GM23248 (cell line): ENCODE measurements at places on chromosomes 16 and 17.

DNA sequence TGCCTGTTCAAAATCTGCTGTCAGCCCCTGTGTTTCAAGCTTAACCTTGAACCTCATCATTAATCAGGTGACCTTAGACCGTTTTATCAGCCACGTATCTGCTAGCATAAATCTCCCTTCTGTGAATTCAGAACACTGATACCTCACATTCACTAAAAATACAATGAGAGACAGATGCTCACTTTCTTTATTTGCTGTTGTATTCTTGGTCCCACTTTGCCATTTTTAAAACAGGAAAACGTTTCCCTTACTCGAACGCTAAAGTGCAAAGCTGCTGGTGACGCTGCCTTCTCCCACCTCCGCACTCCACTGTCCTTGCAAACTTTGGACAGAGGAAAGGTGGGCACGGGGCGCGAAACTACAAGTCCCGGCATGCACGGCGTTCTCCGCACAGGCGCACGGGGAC lies 220 bp upstream of the ARHGAP44 start:
- peak overlapping the region; percentile 73 for H3K4me3 ChIP-seq
- no peak overlapping the region for H3K27ac ChIP-seq
- no peak for DNase-seq
- no peaks in the 10 kb centered on the region for H3K36me3 ChIP-seq
- H3K4me1 ChIP-seq = no peaks in the 10 kb centered on the region

GRCh38 chr16:3606441-3606840 lies 5.0 kb downstream of the SLX4 start:
- H3K36me3 ChIP-seq = no peaks in the 10 kb centered on the region
- no peak for DNase-seq
- 0 out of 2 replicates have a peak, but pooled peaks cover 5% of the 10 kb centered on the region for H3K4me1 ChIP-seq
- H3K27me3 ChIP-seq = no peaks in the 10 kb centered on the region
- no peak overlapping the region for H3K27ac ChIP-seq

DNA sequence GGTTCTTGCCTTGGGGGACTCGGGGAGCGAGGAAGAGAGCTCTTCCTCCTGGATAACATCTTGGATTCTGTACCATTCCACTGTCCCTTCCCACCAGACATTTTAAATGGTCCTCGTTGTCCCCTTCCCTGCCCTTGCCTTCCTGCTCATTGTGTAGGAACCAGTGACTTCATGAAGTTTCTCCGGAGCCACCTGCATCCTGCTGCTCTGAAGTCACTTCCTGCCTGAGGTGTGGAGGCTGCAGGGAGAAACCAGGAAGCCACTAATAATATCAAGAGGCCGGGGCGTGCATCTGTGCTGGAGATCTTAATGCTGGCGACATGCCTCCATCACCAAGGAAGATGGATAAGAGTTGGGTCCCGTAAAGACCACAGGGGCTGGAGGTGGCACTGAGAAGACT lies 6.2 kb upstream of the SLC16A13 start:
- H3K4me1 ChIP-seq = no peaks in the 10 kb centered on the region
- H3K36me3 ChIP-seq = no peaks in the 10 kb centered on the region
- DNase-seq = no peak

DNA sequence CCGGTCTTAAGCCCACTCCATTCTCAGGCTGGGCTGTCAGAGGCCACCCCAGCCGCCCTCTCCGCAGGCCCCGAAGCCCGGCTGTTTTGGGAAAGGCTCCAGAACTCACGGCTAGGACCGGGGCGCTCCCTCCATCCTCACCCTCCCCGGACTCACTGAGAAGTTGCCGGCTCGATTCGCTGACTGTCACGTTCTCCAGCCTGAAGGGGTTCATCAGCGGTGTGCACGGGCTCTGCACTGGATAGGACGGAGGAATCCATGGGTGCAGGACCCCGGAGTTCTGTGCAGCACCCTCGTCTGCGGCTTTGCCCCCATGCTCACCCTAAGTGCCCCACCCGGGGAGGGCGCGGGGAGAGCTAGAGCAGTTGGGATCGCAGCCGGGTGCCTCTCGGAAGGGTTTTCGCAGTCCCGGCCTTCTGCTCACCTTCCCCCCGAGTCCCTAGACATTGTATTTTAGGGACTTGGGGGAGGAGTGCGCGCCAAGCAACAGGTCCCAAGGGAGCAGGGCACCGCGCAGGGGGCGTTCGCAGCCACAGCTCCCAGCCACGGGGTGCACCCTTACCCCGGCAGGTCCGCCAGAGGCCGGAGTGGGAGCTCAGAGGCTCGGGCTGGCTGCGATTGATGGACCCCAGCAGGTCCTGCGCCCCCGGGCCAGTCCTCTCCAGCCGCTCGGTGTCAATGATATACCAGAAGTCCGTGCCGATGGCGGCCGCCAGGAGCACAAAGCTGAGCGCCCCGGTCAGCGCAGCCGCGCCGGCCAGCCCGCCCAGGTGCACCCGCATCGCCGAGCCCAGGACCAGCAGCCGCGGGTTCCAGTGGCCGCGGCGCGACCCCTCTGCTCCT lies 1.0 kb downstream of the TMEM114 start:
- H3K4me1 ChIP-seq = no peaks in the 10 kb centered on the region
- peaks cover 40% of the 10 kb centered on the region for H3K27me3 ChIP-seq
- H3K36me3 ChIP-seq = no peaks in the 10 kb centered on the region
- no peak overlapping the region for H3K27ac ChIP-seq
